ENCODE measurements at places on chromosomes 16 and 17.

GRCh38 chr17:40419559-40420331, 2.0 kb upstream of the TOP2A start:
- DNase-seq = peak; percentile 71

- peak; percentile 83 for DNase-seq
Observed at GRCh38 chr17:78378225-78379130, at the start of gene PGS1. PGS1 (plus strand) TSS chr17:78378649; CDS start chr17:78378666, 17 bp downstream.

DNA sequence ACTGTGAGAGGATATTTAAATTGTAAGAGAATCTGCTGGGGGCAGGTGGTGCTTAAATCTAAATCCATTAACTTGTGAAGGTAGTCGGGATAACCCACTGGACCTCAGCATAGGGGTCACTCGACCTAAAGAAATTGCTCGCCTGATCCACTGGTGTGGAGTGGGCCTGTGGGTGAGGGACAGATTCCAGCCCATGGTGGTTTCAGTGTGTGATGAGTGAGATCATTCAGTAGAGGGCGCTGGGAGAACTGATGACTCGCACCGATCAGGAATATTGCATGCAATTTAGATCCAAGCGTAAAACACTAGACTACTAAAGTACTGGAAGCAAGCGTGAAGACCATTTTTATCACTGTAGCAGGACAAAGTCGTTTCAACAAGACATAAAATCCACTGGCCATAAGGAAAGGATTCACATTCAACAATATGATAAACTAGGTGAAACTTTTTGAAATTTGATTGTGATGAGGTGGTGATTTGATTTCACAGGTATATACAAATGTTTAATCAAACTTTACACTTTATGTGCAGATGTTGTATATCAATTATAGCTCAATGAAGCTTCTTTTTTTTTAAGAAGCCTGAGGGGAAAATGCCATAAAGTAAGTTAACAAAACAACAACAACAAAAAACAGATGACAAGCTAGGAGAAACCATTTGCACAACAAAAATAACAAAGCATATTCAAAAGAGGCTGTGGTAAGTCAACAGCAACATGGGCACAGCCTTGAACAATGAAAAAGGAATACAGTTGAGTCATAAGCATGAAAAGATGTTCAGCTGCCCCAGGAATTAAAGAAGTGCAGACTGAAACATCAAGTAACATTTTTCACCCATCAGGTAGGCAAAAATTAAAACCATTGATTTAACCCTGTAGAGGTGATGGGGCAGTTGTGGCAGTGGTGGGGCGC, 7.5 kb upstream of the TMEM170A start:
- peak; percentile 64 for DNase-seq

- DNase-seq = no peak
Observed at GRCh38 chr16:48524348-48525200, 85.4 kb downstream of the N4BP1 start.

Data from Calu3 (cell line).